ENCODE measurements at places on chromosomes 1 and 21.

GRCh38 chr1:234526922-234527321, 47.9 kb upstream of the TARBP1 start:
- no peak for DNase-seq

GRCh38 chr1:93328809-93329760, 16.6 kb upstream of the DR1 start:
- DNase-seq: no peak

DNA sequence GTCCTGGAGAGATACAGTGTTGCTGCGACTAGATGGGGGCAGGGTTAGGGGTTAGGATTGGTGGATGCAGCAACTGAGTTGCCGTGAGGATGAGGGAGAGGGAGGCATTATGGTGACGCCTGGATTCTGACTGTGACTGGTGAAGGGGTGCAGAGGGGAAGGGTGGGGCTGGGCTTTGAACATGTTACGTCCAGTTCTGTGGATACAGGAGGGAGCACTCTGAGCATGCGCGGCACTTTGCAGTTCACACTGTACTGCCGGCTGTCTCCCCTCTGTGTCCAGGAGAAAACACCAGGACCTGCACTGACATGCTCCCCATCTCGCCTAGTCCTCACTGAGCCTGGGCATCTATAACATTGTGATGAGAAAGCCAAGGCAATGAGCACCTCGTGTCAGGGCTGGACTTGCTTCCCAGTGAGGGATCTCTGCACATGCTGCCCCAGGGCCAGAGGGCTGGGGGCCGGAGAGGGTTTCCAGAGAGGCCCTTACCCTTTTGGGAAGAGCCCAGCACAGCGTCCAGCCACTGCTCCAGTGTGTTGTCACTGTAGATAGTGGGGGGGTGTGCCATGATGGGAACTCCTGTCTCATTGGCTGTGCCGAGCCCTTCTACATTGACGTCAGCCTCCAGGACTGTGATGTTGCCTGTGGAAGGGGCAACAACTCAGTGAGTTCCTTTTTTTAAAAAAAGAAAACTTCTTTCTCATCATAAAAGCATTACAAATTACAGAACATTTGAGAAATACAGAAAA, 7.6 kb downstream of the FAM151A start:
- DNase-seq: peak; percentile 74

- no peak for DNase-seq
Measured at GRCh38 chr21:38619992-38620479, 121.8 kb upstream of the ERG start.

GRCh38 chr1:53821380-53821779, 16.7 kb downstream of the NDC1 start:
- DNase-seq: no peak

GRCh38 chr1:20302108-20302471, 11.4 kb downstream of the VWA5B1 start:
- no peak for DNase-seq

DNA sequence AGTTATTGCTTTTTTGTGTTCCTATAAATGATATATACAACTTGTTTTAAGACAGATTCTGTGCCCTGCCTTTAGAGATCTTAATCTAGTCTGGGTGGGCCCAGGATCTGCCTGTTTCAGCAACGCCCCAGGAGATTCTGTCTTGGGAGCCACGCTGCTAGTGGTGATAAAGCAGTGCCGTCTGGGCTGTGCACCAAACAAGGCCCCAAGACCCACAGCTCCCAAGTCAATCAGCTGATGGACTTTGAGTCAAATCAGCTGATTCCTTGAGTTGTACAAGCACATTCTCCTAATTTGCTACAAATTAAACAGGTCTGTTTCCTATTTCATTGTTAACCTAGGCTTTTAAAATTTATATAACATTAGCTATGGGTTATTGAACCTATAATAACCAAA, 15.7 kb upstream of the SLC44A3 start:
- no peak for DNase-seq

- peak; percentile 70 for DNase-seq
Measured at GRCh38 chr1:88180449-88181108, 503.5 kb upstream of the PKN2 start.

DNA sequence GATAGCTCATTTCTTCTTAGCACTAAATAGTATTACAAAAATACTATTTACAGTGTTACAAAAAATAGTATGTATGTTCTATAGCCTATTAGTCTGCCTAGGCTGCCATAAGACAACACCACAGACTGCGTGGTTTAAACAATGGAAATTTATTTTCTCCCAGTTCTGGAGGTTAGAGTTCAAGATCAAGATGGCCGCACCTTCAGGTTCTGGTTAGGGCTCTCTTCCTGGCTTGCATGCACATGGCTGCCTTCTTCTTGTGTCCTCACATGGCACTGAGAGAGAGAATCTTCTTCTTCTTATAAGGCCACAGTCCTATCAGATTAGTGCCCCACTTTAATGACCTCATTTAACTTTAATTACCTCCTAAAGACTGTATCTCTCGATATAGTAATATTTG, 4.1 kb downstream of the ATF6 start:
- no peak for DNase-seq

- peak; percentile 13 for DNase-seq
Measured at GRCh38 chr21:44372616-44373015, 19.2 kb downstream of the TRPM2 start.

GRCh38 chr1:83829106-83829505, 169.8 kb downstream of the TTLL7 start:
- DNase-seq: no peak

- no peak for DNase-seq
Measured at GRCh38 chr21:40846587-40847411, at the start of gene DSCAM. TSS of gene DSCAM (minus strand) at chr21:40847158. CDS start at chr21:40846661, 497 bp downstream.

- DNase-seq: peak; percentile 95
Measured at GRCh38 chr1:54581621-54582035, 33.6 kb downstream of the ACOT11 start.

GRCh38 chr1:87202922-87203655, 125.6 kb upstream of the LMO4 start:
- DNase-seq: no peak

DNA sequence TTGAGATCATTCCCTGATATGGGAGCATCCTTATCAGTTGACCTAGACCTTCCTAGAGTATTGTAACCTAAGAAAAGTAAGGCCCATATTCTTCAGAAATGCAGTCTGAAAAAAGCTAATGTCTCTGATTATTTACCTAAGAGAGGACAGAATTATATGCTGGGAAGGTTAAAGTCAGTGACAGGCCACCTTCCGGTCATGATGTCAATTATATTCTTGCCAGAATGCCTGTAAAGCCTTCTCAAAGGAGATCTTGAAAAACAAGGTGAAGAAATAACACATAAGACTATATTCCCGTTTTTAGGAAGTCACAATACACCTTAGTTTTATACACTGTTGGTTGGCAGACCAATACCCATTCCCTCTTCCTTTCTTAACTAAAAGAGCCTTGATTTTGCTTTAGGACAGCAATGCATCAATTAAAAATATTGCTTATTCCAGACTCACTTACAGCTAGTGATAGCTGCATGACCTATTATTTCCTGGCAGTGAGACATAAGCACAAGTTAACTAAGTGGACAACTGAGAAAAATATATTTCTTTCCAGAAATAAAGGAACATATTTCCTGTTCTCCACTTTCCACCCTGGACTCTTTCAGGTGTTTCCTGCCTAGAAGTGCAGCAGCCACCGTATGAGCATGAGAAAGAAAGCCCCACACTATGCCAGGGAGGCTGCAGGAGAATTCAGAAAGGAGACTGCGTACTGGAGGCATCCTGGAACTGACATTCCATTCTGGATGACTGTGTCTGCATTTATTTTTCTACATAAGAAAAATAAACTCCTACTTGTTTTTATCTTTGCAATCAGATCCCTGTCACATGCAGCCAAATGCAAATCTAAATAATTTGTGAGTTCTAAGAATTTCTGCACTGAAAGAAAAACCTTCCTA, 332.9 kb upstream of the PTBP2 start:
- DNase-seq: no peak

DNA sequence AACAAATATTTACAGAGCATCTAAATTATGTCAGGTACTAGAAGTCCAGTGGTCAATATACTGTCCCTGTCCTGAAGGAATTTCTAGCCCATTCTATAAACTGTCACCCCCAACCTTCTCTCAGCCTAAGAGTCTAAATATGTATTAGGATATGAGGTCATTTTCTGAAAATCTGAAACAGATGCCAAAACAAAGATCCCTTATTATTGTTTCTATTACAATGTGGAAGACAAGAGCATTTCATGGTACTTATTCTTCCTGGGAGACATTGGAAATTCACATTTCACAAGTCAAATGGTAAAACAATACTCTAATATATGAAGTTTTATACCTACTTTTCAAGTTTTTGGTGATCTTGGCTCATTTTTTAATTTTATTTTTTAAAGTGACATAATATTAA, 2.6 kb downstream of the CLCA1 start:
- no peak for DNase-seq

DNA sequence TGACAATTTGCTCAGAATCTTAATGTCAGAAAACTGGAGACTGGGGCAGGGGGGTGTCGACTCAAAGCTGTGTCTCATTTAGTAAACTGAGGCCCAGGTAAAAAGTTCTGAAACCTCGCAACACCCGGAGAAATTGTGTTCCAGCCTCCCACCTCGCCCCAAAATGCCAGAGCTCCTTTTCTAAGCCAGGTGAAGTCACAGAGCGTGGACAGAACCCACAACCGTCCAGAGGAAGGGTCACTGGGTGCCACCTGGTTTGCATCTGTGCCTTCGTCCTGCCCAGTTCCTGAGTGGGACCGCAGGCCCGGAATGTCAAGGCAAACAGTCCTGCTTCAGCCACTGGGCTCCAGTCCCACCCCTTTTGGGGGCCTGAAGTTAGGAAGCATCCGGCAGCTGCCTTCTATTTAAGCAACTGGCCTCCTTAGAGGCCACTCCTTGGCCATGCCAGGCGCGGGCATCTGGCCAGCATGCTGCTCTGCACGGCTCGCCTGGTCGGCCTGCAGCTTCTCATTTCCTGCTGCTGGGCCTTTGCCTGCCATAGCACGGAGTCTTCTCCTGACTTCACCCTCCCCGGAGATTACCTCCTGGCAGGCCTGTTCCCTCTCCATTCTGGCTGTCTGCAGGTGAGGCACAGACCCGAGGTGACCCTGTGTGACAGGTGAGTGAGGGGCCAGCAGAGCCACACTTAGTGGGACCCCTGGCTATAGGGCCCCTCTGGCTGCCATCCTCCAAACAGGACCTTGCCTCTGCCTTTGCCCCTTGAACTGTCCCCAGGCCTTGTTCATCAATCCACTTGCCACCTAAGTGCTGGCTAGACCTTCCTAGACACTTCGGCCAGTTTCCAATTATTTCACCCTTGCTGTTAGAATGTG, at the start of gene TAS1R1:
Gene TAS1R1 (plus strand): TSS at position 401 of the 872 bp plus-strand sequence. CDS start 67 bp downstream, at position 468.
- DNase-seq: peak; percentile 45

GRCh38 chr21:14591377-14591776, 45.3 kb upstream of the SAMSN1 start:
- no peak for DNase-seq

- DNase-seq: no peak
Measured at GRCh38 chr1:183270541-183271141, 84.6 kb downstream of the LAMC2 start.

DNA sequence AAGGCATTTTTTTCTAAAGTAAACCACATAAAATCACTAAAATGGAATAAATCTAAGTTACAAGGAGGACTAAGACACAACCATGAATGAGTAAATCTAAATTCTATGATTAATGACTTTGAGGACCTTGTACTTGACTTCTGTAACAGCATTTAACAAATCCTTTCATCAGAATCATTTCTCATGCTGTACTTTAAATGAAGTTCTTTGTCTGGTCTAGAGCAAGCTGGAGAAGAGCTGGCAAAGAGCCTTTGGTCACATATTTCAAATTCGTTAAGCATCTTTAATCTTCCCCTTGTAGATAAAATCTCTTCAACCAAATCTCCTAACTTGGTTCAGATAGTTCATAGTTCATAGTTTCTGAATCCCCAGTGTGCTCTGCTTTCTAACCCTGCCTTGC, 405.4 kb downstream of the PTPRC start:
- no peak for DNase-seq

DNA sequence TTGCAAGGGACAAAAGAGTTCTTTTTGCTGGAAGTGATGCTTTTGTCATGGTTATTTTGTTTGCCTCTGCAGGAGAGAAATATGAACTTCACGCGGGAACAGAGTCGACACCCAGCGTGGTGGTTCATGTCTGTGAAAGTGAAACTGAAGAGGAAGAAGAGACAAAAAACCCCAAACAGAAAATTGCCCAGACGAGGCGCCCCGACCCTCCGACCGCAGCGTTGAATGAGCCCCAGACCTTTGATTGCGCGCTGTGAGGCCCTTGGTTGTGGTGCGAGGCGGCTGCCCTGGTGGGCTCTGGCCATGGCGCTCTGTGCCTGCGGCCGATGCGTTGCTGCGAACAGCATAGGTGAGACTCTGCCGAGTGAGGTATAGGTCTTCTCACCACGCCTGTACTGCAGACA, 20.9 kb upstream of the NCMAP start:
- no peak for DNase-seq

GRCh38 chr1:235583511-235584001, 66.0 kb downstream of the GNG4 start:
- DNase-seq: no peak

DNA sequence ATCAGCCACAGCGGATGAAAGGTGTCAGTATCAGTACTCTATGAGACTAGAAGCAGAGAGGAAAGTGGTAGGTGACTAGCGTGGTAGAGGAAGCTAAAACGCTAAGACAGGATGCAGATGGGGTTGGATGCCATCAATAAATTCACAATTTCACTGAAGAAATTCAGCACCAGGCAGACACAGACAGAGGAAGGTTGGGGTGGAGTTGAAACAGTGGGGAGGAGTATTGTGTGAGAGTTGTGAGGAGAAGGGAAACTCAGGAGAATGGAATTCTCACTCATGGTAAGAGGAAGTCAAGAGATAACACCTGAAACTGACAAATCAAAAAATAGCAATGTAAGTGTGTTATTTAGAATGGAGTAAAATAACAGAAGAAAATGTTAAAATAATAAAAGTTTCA, 208.5 kb upstream of the DAB1 start:
- no peak for DNase-seq

DNA sequence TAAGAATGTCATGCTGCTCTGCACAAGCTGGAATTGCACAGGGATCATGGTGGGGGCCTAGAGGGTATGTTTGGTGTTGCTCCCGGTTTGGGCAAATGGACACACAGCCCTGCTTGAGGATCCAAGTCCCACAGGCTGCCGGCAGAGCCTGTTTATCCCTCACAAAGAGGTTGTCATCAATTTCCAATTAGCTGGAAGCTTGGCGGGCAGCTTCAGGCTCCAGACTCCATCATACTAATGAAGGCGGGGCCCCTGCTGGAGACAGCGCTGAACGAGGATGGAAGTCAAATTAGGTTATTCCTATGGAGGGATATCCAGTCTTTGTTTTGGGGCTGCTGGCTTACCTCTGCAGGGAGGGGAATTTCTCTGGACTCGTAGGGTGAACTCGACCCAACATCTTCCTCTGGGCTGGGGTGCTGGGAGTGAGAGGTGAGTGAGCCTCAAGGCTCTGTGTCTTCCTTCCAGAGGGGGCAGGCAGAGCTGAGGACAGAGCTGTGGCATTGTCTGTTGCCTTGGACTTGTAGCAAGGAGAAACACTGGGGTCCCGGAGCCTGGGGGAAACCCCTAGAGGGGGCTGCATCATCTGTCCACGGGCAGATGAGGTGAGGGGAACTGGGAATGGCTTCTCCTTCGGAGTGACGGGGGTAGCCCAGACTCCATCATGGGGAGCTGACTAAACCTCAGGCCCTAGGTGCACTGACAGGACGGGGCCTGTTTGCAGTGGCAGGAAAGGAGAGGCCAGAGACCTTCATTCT, 24.9 kb upstream of the PARP1 start:
- no peak for DNase-seq
